ENCODE measurements at places on chromosomes 7 and 10.

- DNase-seq, result no peak
Measured at GRCh38 chr7:137656850-137657232, 189.9 kb downstream of the DGKI start.

DNA sequence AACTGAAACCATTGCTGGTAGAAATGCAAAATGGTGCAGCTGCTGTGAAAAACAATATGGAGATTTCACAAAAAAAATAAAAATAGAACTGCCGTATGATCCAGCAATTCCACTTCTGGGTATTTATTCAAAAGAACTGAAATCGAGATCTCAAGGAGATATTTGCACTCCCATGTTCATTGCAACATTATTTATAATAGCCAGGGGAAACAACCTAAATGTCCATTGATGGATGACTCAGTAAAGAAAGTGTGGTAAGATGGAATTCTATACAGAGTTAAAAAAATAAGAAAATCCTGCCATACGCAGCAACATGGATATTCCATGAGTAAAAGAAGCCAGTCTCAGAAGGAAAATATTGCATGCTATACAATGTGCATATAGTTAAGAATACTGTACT is 290.6 kb upstream of the GHITM start:
- no peak for DNase-seq

- DNase-seq, result peak; percentile 53
Measured at GRCh38 chr10:11143242-11143641, 125.6 kb downstream of the CELF2 start.

GRCh38 chr10:124058346-124059003 is 34.9 kb downstream of the CHST15 start:
- no peak for DNase-seq

DNA sequence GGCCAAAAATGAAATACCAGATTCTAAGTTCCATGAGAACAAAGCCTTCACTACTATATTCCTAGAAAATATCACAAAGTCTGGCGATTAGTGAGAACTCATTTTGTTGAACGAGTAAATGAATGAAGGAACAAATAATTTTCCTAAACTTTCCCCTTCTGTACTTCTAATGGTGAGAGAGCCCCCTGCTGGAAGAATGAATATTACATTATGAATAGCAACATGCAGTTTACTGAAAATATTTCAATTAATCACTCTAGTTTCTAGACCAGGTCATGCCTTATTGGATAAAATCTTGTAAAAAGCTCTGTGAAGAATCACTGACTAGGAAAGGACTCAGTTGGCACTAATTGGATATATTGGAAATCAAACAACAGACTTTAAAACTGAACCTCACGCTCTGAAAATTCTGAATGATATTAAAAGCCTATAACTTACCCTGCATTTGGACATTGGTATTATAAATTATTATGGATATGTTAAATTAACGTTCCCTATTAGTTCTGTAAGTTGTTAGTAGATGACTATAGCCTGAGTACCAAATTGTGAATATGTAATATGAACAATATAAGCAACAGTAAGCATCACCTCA is 32.4 kb upstream of the MTPN start:
- DNase-seq, result peak; percentile 43

Measured in suppressor macrophage (primary cell).